ENCODE measurements at places on chromosomes 6 and 20.

DNA sequence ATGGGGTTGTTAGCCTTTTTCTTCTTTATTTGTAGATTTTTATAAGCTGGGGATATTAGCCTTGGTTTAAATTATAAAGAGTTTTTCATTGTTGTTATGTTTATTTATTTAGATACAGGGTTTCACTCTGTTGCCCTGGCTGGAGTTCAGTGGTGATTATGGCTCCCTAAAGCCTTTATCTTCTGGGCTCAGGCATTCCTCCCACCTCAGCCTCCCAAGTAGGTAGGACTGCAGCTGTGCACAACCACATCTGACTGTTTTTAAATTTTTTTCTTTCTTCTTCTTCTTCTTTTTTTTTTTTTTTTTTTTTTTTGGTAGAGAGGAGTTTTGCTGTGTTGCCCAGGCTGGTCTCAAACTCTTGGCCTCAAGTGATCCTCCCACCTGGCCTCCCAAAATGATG is 80.9 kb downstream of the UBE3D start:
- DNase-seq = no peak

DNA sequence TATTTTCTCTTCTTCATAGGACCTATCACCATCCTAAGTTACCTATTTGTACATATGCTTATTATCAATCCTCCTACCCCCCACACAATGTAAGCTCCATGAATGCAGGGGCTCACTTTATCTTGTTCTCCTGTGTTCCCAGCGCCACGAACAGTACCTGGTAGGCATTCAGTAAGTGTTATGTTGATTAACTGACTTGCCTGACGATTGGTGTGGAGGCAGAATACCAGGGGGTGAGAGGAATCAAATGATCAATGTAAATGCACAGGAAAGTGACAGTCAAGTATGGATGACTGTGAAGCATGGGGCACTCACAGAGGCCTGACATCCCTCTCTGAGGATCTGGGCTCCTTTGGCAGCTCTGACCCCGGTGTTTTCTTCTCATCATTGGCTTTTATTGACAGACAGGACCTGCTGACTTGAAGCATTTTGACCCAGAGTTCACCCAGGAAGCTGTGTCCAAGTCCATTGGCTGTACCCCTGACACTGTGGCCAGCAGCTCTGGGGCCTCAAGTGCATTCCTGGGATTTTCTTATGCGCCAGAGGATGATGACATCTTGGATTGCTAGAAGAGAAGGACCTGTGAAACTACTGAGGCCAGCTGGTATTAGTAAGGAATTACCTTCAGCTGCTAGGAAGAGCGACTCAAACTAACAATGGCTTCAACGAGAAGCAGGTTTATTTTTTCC is 6.1 kb upstream of the IFT52 start:
- no peak for DNase-seq

DNA sequence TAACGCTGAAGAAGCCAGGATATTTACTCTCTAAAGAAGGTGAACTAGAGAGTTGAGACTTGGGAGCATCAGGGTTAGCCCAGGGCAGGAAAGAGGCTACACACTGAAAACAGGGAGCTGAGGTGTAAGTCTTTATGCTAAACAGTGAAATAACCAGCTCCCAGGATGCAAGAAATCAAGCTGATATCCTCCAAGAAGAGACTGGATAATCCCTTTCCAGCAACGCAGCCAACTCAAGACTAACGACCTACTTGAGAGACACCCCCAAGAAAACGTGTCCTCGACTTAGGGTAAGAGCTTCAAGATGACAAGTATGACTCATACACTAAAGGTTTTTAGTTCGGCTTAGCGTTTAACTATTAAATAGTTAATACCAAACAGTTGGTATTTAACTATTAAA is 202.2 kb downstream of the TASP1 start:
- DNase-seq = no peak

DNA sequence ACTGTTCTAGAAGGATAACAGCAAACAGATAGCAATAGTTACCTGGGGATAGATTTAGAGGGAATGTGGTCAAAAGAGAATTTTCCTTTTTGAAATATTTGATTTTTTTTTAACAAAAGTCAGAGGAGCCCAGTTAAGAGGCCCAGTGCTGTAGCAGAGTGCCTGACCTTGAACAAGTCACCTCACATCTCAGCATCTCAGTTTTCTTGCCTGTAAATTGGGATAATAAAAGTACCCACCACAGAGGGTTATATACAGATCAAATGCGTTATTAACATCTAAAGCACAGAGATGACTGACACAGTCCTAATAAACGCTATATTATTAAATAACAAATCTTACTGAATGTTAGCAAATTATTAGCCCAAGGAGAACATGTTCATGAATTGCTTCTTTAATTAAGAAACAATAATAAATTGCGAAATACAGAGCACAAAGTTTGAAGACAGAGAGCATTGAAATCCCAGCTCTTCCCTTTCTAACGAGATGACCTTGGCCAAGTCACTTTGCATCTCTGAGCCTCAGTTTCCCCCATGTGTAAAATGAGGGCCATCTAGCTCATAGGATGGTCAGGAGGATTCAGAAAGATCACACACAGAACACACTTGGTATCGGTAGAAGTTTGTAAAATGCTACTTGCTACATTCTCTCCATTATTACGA is 35.5 kb downstream of the PTGIS start:
- no peak for DNase-seq

DNA sequence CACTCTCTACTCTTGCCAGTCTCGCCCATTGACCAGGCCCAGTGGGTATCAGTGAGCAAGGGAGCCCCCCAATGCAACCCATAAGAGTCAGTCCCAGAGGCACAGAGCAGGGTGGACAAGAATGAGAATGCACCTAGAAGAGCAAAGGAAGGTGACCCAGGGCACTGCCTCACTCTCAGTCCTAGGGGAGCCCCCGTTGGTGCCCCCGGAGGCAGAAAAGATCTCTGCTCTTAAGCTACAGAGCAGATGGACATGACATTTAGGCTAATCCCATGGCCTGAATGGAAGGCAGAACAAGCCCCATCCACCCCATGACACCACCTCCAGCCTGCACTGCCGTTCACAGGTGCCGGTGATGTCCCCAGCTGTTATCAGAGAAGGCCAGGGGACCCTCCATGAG is 50.7 kb upstream of the PLEKHG1 start:
- no peak for DNase-seq

DNA sequence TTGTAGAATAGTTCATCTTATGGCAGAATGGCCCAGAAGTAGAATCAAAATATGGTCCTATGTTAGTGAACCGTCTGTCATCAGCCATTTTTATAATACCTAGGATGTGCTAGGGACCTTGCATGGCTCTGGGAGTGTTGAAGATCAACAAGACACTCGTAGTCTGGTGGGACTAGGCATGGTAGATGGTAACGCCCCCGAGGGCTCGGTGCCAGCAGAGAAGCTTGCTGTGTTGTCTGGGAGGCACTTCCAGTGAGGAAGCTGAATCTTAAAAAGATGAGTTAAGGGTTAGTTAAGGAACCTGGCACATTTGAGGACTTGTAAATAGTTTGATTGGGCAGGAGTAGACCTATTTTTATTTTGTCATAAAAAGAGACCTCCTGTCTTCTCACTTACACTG is 82.4 kb downstream of the MAP3K4 start:
- no peak for DNase-seq

- DNase-seq = peak; percentile 17
These were observed 868 bp downstream of the NCOA3 start for GRCh38 chr20:47502271-47503239.

DNA sequence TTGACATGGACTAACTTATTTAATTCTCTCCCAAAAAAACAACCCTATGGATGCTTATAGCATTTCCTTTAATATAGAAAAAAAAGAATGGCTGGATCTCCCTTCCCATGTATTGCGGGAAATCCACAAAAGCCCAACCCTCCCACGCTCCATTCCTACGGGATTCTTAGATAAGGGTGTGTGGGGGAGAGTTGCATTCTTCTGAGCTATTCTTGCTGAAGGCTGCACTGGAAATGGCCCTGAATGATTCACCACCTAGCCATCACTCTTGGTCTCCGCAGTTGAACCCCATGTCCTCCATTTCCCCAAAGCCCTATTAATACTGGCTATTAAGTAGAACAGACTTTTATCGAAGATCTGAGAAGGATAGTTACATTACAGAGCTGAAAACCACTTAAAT is 41.9 kb upstream of the ADGRF5 start:
- no peak for DNase-seq

DNA sequence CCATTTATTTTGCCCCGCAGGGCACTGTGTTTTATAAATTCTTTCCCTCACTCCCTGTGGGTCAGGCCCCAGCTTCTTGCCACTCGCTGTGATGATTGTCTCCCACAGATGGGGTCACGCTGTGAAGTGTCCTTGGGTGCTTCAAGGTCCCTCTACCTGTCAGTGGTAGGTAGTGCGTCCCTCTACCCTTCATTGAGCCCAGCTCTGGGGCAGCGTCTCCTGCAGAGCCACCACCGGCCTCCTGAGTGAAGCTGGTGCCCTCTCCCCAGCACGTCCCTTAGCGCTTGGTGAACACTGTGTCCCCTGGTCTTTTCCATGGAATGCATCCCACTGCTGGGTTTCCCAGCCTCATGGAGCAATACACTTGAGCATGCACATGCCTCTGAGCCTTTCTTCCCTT is 108.2 kb downstream of the NRN1 start:
- no peak for DNase-seq

- DNase-seq = no peak
These were observed 135.1 kb downstream of the MRPL14 start for GRCh38 chr6:43992126-43992663.

DNA sequence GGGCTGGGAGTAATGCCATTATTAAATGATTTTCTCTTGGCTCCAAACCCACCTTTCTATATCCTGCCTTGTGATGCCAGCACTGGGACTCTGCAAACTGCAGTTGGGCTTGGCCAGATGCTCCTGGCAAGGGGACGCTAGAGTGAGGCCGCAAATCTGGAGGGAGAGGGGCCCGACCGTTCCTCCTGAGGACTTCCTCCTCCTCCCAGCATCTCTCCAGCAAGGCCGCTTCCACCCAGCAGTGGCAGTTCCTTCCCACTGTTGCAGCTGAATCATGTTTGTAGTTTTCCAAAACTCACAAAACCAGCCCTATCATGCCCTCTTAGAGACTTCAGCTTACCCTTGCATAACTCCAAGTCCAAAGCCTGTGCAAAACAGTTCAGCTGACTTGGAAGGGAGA is 244.4 kb downstream of the FOXA2 start:
- no peak for DNase-seq

DNA sequence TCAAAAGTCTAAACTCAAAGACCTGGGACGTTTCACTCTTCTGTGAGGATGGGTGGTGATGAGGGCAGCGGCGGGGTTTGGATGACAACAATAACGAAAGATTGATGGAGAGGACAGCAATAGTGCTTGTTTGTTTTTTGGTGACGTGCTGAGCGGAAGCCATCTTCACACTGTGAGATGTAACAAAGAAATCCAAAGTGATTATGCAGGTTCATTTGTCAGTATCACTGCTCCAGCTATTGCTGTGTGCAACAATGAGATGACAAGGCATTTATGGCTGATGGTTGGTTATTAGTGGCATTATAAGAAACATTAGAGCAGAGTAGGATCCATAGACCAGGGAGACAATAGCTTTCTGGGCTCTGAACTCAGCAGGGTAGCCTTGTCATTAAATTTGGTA is 306.7 kb downstream of the RNF144B start:
- DNase-seq = no peak

GRCh38 chr6:87484491-87484890 is 11.7 kb downstream of the SLC35A1 start:
- DNase-seq = no peak

DNA sequence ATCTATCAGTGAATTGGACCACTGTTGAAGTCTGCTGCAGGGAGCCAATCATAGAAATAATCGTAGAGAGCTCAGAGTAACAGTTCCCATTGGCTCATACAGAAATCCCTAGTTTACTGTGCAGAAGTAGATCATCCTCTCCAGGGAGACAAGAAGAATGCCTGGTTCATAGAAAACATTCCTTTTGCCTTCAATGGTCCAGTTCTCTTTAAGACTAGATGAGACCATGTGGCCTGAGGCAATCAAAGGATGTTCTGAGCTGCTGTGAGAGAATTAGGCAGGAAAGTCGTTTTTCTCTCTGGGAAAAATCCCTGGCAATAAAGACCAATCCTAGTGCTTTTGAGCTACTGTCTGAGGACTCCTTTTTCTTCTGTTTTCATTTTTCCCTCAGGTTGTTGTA is 208.4 kb downstream of the CENPW start:
- no peak for DNase-seq

DNA sequence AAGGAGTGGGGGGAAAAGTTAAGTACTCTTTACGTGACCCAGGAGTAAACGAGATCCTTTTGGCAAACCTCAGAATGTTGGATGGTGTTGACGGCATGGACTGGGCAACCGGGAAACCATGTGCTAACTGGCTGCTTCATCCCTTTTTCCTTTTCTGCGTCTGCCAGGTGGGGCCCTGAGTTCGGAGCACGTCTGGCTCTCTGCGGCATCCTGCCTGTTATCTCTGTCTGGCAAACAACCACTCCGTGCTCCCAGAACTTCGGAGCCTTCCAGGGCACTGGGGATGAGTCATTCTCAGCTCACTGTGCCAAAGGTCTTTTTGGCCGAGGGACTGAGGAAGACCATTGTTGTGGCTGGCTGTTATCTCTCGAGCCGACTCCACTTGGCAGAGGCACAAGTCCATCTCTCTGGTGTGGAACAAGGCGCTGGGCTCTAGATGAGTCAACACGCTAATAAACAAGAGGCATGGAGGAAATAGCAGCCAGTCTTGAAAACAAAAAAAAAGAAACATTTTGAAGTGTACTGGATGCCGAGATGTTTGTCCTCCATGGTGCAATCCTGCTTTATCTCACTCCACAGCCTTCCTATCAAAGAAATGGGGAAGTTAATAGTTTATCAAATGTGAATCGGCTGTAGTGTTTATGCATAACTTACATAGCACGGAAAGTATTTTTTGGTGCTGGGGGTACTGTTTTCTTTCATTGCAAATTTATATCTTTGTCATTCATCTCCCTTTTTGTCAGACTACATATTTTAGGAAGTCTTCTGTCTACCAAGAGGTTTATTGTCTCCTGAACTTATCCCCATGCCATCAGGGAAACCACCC is 64.6 kb upstream of the TXNDC5 start:
- DNase-seq = no peak

- no peak for DNase-seq
These were observed 168.2 kb upstream of the CST7 start for GRCh38 chr20:24780674-24781417.

- DNase-seq = no peak
These were observed 3.8 kb downstream of the GUCA1A start for GRCh38 chr6:42176981-42177380.

DNA sequence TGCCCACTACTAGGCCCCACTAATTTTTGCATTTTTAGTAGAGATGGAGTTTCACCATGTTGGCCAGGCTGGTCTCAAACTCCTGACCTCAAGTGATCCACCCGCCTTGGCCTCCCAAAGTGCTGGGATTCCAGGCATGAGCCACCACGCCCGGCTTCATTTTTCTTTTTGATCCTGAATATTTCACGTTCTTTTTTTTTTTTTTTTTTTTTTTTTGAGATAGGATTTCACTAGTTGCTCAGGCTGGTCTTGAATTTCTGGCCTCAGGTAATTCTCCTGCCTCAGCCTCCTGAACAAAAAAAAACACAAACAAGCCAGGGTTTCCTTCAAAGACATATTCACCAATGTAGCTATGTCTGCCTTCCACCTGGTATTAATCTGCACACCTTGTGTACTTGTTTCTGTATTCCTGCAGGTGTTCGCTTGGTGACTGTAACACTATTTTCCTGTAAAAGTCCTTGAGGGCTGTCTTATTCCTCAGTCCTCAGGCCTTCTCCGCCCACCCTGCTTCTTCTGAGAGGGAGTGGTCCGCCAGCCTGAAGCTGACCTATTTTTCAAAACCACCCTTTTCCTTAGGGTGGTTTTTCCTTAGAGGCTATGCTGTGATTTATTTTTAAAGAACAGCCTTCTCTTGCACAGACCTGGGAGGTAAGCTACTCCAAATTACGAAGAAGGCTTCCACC is 36.1 kb upstream of the PNRC1 start:
- no peak for DNase-seq
